ENCODE measurements at places on chromosomes 5 and 9.
A peak's percentile ranks its signal among the peaks of the same experiment; 100 is the strongest.

- DNase-seq = no peak
These were observed 319.0 kb downstream of the EBF1 start for GRCh38 chr5:158780656-158781237.

- DNase-seq = no peak
These were observed 3.5 kb downstream of the NXNL2 start for GRCh38 chr9:88538311-88539085.

- no peak for DNase-seq
These were observed 742.7 kb upstream of the ZNF608 start for GRCh38 chr5:125489146-125489545.

DNA sequence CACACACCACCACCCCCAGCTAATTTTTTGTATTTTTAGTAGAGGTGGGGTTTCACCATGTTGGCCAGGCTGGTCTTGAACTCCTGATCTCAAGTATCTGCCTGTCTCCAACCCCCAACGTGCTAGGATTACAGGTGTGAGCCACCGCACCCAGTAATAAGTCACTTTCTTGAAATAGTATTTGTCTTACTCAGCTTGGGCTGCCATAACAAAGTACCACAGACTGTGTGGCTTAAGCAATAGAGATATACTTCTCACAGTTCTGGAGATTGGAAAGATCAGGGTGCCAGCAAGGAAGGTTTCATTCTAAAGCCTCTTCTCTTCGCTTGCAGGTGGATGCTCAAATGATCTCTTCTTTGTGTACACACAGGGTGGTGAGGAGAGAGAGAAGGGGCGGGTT, 99.8 kb downstream of the ARRDC3 start:
- DNase-seq = no peak

- DNase-seq = peak; percentile 81
These were observed 116.8 kb downstream of the RGS3 start for GRCh38 chr9:113580041-113580953.

GRCh38 chr5:2219149-2219776, 336.5 kb upstream of the IRX4 start:
- no peak for DNase-seq

- no peak for DNase-seq
These were observed 45.8 kb downstream of the WHRN start for GRCh38 chr9:114459464-114459863.

DNA sequence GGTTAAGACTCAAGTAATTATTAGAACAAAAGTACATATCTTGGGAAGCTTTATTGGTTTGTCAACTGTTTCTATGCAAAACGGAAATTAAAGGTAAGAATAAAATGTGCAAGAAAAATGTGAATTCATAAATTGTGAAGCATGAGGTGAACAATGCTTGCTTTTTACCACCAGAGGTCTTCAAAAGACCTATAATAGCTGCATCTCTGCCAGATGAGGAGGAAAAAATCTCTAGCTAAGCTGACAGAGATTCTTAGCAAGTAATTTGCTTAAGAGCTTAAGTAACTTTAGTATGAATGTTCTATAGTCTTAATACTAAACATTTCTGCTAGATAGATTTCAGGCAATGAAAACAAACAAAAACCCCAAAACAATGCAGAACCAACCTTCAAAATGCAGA, 54.1 kb downstream of the MRPS30 start:
- no peak for DNase-seq

GRCh38 chr9:132214027-132214622, 52.3 kb downstream of the NTNG2 start:
- DNase-seq = no peak

GRCh38 chr5:153099328-153099727, 391.1 kb upstream of the GRIA1 start:
- DNase-seq = no peak

- no peak for DNase-seq
These were observed 8.8 kb downstream of the SPARC start for GRCh38 chr5:151677776-151678545.

- DNase-seq = no peak
These were observed 132.8 kb downstream of the CRB2 start for GRCh38 chr9:123488722-123489321.

- no peak for DNase-seq
These were observed 94.1 kb upstream of the ITGA2 start for GRCh38 chr5:52895075-52895474.

DNA sequence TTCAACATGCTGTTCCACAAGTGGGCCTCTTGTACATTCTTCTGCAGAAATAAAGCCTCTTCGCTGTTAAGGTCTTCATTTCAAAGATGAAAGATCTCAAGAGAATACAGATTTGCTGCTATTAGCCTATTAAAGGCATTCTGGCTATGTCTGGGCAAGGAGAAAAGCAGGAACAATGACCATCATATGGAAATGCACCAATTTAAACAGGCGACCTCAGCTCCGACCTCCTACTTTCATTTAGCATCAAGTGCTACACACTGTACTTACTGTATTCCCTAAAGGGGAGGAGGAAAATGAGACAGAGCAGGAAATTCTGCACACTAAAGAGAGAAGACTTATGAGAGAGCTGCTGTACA, 64.8 kb downstream of the HABP4 start:
- DNase-seq = no peak

GRCh38 chr5:10246761-10247160, 2.9 kb downstream of the ATPSCKMT start:
- no peak for DNase-seq

DNA sequence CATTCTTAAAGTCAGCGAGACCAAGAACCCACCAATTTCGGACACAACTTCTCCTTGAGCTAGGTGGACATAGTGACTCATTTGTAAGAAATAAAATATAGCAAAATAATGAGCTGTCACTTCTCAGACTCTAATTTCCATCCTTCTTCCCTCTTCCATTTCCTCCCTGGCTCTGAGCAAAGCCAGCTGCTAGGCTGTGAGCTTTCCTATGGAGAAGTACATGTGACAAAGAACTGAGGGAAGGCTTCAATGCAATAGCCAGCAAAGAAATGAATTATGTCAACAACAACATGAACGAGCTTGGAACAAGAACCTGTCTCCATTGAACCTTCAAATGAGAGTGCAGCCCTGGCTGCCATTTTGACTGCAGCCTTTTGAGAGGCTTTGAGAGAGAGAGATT, 25.9 kb upstream of the SELENOP start:
- DNase-seq = no peak

- no peak for DNase-seq
These were observed 7.1 kb downstream of the MYORG start for GRCh38 chr9:34369636-34370035.
